ENCODE measurements at places on chromosomes 7 and 10.
A peak's percentile ranks its signal among the peaks of the same experiment; 100 is the strongest.

GRCh38 chr10:97307866-97308780, 10.9 kb upstream of the FRAT1 start:
- no peak for DNase-seq

DNA sequence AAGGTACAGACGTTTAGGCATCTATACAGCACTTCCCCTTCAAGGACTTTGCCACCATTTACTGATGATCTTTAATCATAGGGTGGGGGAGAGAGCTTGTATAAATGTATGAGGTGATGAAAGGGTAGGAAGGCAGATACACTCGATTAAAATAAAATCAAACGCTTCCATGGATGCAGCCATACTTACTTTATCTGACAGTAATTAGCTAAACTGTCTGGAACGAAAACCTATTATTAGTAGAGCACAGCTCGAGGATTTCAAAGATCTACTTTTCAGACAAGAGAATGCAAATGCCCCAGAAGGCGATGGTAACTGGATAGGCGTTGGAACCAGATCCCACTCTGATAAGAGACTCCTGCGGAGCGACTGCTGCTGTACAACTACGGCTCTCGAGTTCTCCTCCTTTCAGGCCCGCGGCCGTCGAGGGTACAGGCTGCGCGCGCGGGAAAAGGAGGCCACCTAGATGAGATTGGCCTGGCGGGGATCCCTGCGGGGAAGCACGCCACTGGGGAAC, 3.1 kb upstream of the NKX2-3 start:
- DNase-seq: no peak

- no peak for DNase-seq
Observed at GRCh38 chr7:128233471-128233870, 7.6 kb upstream of the LEP start.

DNA sequence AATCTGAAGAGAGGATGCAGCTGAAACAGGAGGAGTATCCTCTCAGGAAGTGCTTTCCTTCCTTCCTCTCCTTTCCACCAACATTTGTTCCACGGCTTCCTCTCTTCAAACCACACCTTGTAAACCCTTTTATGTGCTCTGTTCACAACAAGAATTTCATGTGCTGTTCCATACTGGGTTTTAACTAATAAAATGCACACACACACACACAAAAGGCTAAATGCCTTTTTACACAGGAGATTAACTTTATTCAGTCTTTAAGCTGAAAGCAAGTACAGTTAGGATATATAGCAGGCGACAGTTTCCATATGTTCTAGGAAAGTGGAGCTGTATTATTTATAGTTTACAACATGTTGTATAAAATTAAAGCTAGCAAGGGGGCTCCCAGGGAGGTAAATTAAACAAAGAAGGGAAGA, 106.7 kb downstream of the REEP3 start:
- no peak for DNase-seq

GRCh38 chr10:50417486-50417885, 166.2 kb upstream of the ASAH2 start:
- DNase-seq: peak; percentile 59

GRCh38 chr10:70538731-70539338, 60.3 kb downstream of the PALD1 start:
- DNase-seq: no peak

DNA sequence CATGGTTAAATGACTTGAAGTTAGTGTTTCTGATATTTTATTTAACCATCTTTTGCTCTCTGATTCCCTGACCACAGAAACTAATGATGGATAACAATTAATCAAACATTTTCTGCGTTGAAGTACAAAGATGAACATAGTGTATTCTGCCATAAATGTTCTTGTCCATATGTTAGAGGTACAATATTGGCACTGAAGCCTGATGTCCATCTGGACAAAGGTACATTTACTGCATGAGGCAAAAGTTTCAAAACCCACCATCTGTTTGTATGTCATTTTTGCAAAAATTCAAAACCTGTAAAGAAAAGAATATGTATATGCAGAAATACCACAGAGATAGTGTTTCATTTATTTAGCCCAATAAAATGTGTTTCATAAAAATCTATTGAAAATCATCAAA, 861.5 kb downstream of the ANKRD7 start:
- no peak for DNase-seq

DNA sequence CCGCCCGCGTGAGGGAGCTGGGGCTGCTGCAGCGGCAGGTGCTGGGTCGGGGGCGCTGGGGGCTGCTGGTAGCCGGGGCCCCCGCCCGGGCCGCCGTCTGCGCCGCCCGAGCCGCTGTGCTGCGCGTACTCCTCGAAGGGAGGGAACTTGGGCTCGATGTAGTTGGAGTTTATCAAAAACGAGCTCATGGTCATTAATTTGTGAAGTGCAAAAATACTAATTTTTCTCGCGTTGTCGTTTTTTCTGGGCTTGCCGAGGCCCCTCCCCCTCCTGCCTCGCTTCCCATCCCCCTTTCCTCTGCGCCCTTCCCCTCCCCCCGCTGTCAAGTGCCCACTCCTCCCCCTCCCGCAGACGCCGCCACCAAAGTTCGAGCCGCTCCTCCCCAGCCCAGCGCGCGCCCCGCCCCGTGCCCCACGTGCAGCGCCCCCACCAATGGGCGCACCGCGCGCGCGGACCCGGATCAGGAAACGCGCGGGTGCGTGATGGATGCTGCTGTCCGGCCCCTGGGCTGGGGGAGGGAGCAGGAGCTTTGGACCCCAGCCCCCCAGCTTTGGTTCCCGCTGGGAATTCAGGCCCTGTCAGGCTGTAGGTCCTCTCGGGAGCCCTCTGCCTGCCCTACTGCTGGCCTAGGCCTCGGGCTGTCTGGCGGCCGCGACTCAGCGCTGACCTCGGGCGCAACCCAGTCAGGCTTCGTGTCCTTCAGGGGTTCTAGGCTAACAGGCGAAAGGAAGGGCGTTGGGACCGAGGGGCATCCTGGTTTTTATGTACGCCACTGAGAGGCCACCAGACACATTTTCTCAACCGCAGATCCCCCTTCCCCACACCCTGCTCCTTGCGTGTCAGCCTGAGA, at the start of gene HOXA4:
Gene HOXA4 (minus strand): TSS at position 218 of the 850 bp plus-strand sequence. CDS start 24 bp downstream, at position 194.
- DNase-seq: no peak

GRCh38 chr7:146557971-146558469, 441.4 kb downstream of the CNTNAP2 start:
- DNase-seq: no peak

- DNase-seq: no peak
Observed at GRCh38 chr7:2732959-2733584, 45.1 kb downstream of the AMZ1 start.

DNA sequence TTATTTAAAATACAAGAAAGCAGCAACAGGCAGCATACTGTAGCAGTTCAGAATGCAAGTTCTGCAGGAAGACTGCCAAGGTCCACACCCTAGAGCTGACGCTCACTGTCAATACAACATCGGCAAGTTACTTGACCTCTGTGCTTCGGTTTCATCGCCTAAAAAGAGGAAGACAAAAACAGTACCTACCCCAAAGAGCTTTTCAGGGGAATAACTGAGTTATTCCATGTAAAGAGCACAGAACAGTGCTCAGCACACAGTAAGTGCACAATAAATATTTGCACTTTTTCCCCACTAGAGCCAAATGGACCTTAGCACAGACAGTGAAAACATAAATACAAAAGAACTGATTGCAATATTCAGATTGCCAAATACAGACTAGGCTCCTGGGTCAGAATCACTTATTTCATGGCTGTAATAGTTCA, 88.6 kb downstream of the USP6NL start:
- no peak for DNase-seq

- DNase-seq: peak; percentile 74
Observed at GRCh38 chr7:23696916-23697441, 13.0 kb upstream of the STK31 start.

DNA sequence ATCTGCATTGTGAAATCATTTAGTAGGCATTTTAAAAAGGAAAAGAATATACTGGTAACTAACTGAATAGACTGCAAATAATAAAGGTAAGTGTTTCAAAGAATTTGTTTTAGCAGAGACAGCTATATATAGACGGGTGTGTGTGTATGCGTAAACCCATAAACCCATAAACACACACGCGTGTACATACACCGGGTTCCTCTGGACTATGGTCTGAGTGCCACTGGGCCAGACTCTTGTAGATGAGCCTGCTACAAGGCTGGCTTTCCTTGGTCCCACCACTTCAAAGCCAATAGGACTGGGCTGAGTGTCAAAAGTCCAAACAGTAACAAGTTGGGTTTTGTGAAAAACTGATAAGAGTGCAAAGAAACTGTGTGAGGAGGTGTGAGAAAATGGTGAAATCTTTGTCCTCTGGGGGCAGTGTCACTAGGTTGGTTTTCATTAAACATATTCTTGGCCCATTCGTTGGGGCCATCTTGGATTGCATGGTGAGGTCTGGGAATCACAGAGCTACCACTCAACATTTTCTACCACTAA, 39.8 kb downstream of the GNA12 start:
- no peak for DNase-seq

GRCh38 chr10:28444031-28444430, 88.9 kb upstream of the WAC start:
- DNase-seq: no peak

- no peak for DNase-seq
Observed at GRCh38 chr7:137734221-137734620, 112.6 kb downstream of the DGKI start.

DNA sequence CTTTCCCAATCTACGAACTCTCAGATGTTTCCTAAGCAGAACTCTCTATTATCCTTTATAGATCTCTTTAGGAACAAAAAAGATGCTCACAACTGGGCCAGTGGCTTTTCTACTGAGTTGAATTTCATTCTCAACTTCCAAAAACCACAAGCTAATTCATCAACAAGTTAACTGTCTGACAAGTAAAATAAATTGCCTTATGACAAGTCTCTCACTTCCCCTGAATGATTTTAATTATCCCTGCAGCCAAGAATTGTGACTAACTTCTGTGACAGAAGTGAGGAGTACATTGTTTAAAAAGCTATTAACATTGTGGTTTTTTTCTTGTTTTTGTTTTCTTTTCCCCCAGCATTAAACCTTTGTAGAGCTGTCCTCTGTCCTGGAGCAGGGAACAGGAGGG, 343.1 kb downstream of the HPSE2 start:
- DNase-seq: no peak

GRCh38 chr10:91206837-91207474, 13.5 kb upstream of the PCGF5 start:
- DNase-seq: peak; percentile 28

DNA sequence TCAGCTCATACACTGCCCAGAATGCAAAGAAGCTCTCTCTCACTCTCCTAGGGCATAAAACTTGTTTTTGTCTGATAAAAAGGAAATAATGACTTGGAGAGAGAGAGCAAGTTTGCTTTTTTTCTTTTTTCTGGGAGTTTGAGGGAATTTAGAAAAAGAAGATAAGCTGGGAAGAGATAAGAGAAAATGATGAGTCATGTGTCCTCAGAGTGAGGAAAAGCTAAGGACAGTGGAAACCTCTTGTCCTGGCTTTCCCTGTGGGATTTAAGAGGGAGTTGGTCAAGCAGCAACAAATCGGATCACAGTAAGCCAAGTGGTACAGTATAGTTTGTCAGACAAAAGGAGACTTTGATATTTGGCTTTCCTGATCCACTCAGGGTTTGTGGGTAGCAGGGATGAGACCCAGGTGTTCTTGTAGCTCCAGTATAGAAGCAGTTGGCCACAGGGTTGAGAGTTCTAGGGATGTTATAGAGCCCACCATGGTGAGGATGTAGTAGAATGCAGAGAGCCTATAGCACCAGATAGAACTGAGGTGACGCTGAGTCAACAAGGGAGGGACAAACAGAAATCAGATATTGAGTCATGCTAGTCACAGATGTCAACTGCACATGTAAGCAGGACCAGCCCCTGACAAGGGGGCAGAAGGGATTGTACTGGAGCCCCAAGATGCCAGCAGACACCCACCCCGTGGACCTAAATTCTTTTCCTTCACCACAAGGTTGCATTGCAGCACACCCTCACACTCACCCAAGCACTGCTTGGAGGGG, 219.3 kb upstream of the TAC1 start:
- no peak for DNase-seq

DNA sequence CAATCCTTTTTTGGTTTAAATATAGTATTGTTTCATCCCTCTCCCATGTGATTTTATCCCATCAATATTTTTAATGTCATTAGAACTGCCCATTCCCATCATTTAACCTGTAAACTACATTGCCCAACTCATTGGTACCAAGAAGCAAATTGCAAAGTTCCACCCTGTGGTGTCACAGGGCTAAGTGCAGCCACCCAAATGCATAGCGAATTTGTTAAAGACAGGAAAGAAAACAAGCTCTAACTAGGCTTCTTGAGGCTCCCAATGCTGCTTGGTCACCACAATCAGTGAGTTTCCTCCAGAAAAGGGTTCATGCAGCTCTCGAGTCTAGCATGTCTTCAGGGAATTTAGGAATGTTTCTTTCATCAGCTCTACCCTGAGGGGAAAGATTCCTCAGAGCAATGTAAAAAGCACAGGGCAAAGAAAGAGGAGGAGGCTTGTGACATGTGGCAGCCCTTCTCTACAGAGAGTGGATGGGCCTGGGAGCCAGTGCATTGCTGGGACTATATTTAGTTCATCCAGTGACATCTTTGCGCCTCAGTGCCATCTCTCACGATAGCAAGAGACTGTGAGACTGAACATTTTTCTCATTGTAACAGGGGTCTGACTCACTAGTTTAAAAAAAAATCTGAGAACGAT, 58.1 kb downstream of the CAV1 start:
- peak; percentile 72 for DNase-seq

DNA sequence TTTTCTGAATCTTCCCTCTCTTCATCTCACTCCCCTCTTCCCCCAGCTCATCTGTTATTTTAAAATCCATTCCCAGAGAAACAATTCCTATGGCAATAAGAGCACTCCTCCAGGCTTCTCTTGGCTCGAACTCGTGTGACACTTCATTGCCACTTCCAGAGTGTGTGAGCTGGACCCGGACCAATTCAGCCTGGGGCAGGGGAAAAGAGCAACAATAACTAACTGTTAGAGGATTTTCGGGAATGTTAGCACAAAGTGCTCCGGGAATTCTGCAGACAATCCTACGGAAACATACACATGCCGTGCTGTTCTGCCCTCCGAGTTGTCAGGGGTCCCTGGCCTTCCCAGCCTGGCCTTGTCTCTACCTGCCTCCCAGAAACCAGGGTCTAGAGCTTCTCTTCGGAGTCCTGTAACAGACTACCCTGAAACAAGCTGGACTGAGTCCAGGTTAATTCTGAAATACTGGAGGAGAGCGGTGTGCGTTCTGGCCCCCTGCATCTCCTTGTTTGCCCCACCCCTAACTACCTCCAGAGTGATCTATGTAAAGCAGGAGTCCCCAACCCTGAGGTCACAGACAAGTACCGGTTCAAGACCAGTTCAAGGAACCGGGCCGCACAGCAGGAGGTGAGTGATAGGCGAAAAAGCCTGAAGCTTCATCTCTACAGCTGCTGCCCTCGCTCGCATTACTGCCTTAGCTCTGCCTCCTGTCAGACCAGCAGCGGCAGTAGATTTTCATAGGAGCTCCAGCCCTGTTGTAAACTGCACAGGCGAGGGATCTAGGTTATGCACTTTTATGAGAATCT, 11.3 kb downstream of the COL26A1 start:
- no peak for DNase-seq

- DNase-seq: peak; percentile 77
Observed at GRCh38 chr10:79196470-79197461, 128.0 kb downstream of the ZMIZ1 start.

DNA sequence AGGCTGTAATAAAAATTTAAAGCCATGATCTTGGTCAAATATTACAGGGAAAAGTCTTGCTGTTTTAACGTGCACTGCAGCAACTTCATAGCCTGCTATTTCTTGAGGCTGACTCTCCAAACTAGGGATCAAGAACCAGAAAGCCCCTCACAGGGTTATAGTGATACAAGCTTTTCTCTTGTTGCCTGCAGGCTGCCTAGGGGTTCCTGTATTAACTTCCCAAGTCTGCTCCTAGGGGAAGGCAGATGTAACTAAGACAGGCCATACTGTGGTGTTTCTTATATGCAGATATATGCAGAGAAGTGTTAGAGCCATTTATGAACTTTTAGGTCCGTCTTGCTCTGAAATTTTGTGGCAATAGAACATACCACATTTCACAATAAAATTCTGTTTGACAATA, 175.7 kb downstream of the FOXP2 start:
- DNase-seq: no peak
